ENCODE measurements at places on chromosomes 7 and 10. TPM values are rescaled to one million over a fixed set of nuclear protein-coding genes. Genes with fewer than 3 reads are reported as not detected.

UBN2 gene
- total RNA-seq = 2.3 TPM

MYPN gene
- total RNA-seq = 3.0 TPM

DPCD gene
- 33.4 TPM for total RNA-seq

FKBP6 gene
- not detected for total RNA-seq

All from A549 treated with Mapracorat at 1 μM for 4 hours (cell line).